ENCODE measurements at places on chromosomes 16 and 17.

GRCh38 chr17:396788-397187 is 44.2 kb upstream of the RPH3AL start:
- DNase-seq = no peak

- no peak for DNase-seq
Observed at GRCh38 chr17:58969612-58970011, 137.1 kb downstream of the TRIM37 start.

GRCh38 chr17:13078591-13079385 is 61.0 kb upstream of the ELAC2 start:
- no peak for DNase-seq

- DNase-seq = no peak
Observed at GRCh38 chr16:86991679-86992078, 325.5 kb downstream of the C16orf95 start.

GRCh38 chr17:64315032-64315490 is 52.0 kb upstream of the TEX2 start:
- no peak for DNase-seq
